ENCODE measurements at places on chromosomes 7 and 10. TPM values are rescaled to one million over a fixed set of nuclear protein-coding genes. Genes with fewer than 3 reads are reported as not detected.

DNA sequence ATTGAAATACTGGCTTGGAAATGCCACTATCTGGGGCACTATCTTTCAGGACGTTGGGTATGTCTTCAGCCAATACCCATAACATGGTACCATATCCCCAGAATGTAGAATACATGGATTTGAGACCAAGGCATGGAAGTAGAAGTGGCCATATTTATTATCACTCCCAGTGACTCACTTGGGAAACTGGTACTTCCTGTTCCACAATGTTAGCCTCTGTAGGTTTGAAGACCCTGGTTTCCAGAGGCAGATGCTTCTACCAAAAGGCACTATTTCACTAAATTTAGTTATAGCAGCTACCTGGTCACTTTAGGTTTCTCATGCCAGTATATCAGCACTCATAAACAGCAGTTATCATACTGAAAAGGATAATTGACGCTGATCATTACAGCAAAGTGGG is 184.2 kb downstream of the CCDC71L start:
- H3K27me3 ChIP-seq: no peaks in the 10 kb centered on the region
- H3K4me3 ChIP-seq: no peak overlapping the region
- H3K36me3 ChIP-seq: no peaks in the 10 kb centered on the region
- H3K4me1 ChIP-seq: no peaks in the 10 kb centered on the region
- no peak overlapping the region for H3K27ac ChIP-seq

NPC1L1 gene
- not detected for total RNA-seq

DNA sequence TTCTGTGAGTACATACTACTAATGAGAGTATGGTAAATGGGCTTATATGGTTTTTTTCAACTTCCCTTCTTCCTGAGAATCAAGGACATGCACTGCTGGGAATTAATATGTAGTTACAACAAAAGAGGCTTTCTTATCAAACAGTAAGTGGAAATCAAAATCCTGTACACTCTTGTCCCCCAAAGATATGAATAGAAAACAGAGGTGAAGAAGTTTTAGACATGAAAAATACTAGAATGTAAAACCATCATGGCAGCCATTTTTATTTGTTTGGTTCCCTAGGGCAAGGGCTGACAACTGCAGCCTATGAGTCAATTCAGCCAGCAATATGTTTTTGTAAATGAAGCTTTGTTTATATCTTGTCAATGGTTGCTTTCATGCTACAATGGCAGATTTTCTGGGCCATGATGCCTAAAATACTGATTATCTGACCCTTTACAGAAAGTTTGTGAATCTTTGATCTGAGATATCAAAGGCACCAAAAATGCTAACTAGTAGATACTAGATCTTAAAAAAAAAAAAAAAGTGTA is 422.4 kb downstream of the PARD3 start:
- H3K27me3 ChIP-seq: no peaks in the 10 kb centered on the region
- H3K27ac ChIP-seq: no peak overlapping the region
- H3K36me3 ChIP-seq: no peaks in the 10 kb centered on the region
- DNase-seq: no peak

- no peaks in the 10 kb centered on the region for H3K27me3 ChIP-seq
- H3K36me3 ChIP-seq: peaks cover 6% of the 10 kb centered on the region
- peaks cover 2% of the 10 kb centered on the region for H3K4me1 ChIP-seq
These were observed 249.4 kb downstream of the CRPPA start for GRCh38 chr7:16171928-16172327.

AGMO gene
- total RNA-seq: 1.2 TPM

NRP1 gene
- 100 TPM for total RNA-seq

GRCh38 chr7:33243319-33243881 is 114.0 kb downstream of the BBS9 start:
- H3K27ac ChIP-seq: no peak overlapping the region
- no peaks in the 10 kb centered on the region for H3K4me1 ChIP-seq
- H3K27me3 ChIP-seq: no peaks in the 10 kb centered on the region
- H3K4me3 ChIP-seq: no peak overlapping the region
- H3K36me3 ChIP-seq: no peaks in the 10 kb centered on the region

MOGAT3 gene
- total RNA-seq: not detected

DNA sequence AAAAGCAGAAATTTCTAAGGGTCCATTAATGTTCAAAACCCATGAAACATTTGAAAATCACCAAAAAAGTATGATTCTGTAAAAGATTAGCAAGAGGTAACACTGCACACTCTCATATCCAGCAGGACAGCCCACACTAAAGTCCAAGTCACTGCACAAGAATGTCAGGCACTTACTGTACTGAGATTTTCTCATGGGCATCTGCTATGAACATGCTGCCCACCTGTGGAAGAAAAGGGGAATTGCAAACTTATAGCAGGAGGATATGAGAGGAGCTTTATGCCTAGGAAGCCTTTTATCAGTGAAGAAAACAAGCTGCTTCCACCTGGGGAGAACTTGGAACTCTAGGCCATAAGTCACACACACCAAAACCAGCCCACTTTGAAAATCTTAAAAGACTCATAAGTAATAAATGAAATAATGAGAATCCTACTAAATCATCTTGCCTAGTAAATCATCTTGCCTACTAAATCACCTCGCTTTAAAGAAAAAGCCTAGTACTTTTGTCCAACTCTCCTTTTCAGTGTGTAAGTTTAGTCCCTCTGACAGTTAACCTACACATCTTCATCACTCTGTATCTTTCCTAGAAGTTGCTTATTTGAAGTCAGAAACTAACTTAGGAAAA is 46.1 kb downstream of the ARMH3 start:
- no peak overlapping the region for H3K27ac ChIP-seq
- DNase-seq: no peak
- H3K27me3 ChIP-seq: no peaks in the 10 kb centered on the region
- H3K36me3 ChIP-seq: no peaks in the 10 kb centered on the region

DNA sequence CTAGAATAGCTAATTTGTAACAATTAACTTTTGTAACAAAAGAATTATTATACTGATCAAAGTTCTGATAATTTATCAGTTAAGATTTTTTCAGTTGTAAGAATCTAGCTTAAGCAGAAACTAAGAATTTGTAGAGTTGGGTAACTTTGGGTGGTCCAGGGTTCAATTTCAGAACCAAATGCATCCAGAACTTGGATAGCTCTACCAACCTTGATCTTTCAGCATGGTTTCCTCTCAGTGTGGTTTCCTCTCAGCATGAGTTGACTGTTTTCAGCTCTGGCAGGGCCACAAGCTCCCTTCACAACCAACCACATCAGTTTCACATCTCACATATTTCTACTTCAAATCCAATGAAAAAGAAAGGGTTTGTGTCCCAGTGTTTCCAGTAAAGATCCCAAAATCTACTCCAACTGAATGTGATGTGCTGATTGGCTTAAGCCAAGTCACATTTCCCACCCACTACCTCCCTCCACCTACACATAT is 3.3 kb upstream of the FAS start:
- peaks cover 8% of the 10 kb centered on the region for H3K36me3 ChIP-seq
- H3K27me3 ChIP-seq: peaks cover 10% of the 10 kb centered on the region
- no peak for DNase-seq
- no peak overlapping the region for H3K27ac ChIP-seq

GRID2IP gene
- total RNA-seq: 0.66 TPM

PRSS2 gene
- not detected for total RNA-seq

DNA sequence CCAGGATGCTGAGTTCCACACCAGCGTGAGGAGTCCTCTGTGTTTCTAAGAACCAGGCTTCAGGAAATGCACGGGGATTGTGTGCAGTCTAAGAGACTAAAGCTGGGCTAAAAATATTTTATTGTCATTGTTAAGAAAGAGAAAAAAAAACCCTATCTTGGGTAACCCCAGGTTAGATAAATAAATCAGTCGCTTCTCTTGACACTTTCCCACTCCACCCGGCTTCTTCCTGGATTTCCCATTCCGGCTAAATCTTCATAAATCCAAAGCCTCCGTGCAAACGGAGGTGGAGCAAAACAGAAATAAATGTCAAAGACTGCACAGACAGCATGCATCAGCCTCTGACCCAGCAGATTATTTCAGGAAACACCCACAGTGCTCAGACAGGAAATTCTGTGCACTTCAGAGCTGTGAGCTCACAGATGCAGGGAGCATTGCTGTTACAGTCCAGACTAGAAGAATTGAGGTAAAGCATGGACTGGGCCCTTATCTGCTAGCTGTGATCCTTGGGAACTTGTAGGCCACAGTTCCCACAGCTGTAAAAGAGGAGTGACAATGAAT is 44.8 kb upstream of the GRID1 start:
- no peaks in the 10 kb centered on the region for H3K4me1 ChIP-seq
- no peak overlapping the region for H3K4me3 ChIP-seq
- no peaks in the 10 kb centered on the region for H3K36me3 ChIP-seq
- no peak overlapping the region for H3K27ac ChIP-seq
- no peaks in the 10 kb centered on the region for H3K27me3 ChIP-seq

GRCh38 chr7:99379043-99379577 is 4.6 kb downstream of the ARPC1B start:
- no peak overlapping the region for H3K4me3 ChIP-seq
- no peaks in the 10 kb centered on the region for H3K36me3 ChIP-seq
- H3K27ac ChIP-seq: no peak overlapping the region
- peaks cover 3% of the 10 kb centered on the region for H3K27me3 ChIP-seq

CCL24 gene
- total RNA-seq: not detected

DNA sequence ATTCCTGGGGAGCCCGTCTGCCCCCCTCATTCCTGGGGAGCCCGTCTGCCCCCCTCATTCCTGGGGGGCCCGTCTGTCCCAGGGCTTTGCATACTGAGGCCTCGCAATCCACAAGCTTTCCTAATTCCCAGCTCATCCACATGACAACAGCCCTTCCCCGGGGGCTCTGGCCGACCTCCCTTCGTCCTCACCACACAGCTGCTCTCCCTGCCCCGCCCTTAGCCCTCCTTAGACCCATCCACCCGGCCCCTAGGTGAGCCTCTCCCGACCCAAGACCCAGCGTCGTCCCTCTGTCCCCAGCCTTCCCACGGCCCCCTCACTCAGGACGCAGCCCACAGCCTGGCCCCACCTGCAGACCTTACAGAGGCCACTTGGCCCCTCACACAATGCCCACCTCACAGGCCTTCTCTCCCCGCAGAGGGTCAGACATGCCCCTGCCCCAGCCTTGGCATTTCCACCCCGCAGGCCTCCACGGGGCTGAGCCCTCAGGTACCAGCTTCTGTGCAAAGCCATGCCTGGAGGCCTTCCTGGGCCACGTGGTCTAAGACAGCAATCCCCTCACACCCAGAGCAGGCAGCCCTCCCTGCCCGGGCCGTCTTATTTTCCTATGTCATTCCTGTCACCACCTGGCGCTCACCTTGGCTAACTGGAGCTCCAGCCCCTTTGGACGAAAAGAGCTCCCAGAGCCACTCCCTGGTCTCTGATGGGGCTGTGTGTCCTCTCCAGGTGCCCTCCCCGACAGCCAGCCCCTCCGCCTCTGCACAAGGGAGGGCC is 3.5 kb upstream of the FAM20C start:
- peak overlapping the region; percentile 64 for H3K4me3 ChIP-seq
- peaks cover 6% of the 10 kb centered on the region for H3K27me3 ChIP-seq
- peak; percentile 64 for DNase-seq
- peak overlapping the region; percentile 59 for H3K27ac ChIP-seq
- peaks cover 36% of the 10 kb centered on the region for H3K4me1 ChIP-seq
- H3K36me3 ChIP-seq: no peaks in the 10 kb centered on the region

HOXA9 gene
- not detected for total RNA-seq

DNA sequence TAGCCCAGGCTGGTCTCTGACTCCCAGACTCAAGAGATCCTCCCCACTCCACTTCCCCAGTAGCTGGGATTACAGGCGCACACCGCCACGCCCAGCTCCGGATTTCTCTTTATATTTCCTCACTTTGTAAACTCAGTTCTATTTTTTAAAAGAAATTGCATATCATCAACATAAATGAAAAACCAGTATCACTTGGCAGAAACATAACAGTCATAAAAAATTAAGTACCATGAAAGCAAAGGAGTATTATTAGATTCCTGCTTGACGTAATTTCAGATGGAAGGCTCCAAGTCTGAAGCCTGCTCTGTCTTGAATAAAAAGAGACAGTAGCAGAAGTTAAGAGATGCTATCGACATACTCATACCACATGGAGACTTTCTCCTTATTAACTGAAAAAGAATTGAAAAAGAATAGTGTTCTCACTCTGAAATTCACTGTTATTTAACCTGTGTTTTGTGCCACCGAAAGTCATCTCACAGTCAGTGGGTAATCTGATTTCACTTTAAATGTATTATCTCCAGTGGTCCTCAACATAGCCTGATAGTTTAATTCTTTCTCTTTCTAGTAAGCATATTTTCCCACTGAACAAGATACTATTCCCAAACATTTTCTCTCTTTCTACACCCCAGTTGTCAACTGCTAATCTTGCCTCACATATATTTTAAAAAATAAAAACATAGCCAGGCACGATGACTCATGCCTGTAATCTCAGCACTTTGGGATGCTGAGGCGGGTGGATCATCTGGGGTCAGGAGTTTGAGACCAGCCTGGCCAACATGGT is 40.3 kb upstream of the ADRB1 start:
- H3K27me3 ChIP-seq: no peaks in the 10 kb centered on the region
- H3K4me3 ChIP-seq: no peak overlapping the region
- no peaks in the 10 kb centered on the region for H3K36me3 ChIP-seq
- no peak overlapping the region for H3K27ac ChIP-seq
- no peaks in the 10 kb centered on the region for H3K4me1 ChIP-seq
- no peak for DNase-seq

DNA sequence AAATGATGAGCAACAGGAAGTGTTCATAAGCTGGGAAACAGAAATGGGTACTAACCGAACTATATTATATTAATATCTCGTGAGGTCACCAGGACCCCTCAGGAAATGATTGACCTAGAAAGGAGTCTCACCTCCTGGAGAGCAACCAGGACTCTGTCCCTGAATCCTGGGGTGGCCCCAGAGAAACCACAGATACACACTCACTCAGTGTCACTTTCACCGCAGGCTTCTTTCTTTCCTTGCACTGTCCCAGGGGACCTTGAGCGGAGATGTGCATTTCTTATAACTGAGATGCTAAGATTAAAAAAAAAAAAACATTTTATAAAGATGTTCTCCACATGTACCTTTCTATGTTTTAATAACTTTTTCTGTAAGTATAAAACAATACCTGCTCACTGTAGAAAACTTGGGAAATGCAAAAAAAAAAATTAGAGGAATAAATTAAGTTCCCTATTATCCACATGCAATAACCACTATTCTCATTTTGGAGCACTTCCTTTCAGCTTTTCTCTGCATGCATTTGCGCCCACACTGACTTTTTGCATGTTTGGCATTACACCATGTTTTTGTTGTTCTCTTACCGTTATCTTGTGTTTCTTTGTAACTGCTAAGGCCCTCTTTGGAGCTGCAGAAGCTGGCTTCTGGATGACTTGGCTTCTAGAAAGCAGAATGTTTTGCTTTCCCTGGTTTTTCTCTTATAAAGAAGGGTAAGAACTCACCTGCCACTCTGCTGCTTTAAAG is 15.0 kb downstream of the NOD1 start:
- H3K4me3 ChIP-seq: peak overlapping the region; percentile 28
- DNase-seq: no peak
- no peaks in the 10 kb centered on the region for H3K36me3 ChIP-seq
- H3K27ac ChIP-seq: peak overlapping the region; percentile 48

PIP gene
- not detected for total RNA-seq

MYO3A gene
- total RNA-seq: 0.22 TPM

GRCh38 chr10:11612021-11613001 is 861 bp upstream of the USP6NL start:
- H3K4me3 ChIP-seq: peak overlapping the region; percentile 84
- no peak for DNase-seq
- H3K27ac ChIP-seq: peak overlapping the region; percentile 48
- H3K36me3 ChIP-seq: no peaks in the 10 kb centered on the region

- no peaks in the 10 kb centered on the region for H3K4me1 ChIP-seq
- no peak overlapping the region for H3K27ac ChIP-seq
- peak; percentile 19 for DNase-seq
- no peak overlapping the region for H3K4me3 ChIP-seq
These were observed 18.1 kb upstream of the OIT3 start for GRCh38 chr10:72875250-72876055.

MRC1 gene
- total RNA-seq: 7.9 TPM
